Central memory CD4-positive, alpha-beta T cell (primary cell): ENCODE measurements at places on chromosomes 5 and 9.

DNA sequence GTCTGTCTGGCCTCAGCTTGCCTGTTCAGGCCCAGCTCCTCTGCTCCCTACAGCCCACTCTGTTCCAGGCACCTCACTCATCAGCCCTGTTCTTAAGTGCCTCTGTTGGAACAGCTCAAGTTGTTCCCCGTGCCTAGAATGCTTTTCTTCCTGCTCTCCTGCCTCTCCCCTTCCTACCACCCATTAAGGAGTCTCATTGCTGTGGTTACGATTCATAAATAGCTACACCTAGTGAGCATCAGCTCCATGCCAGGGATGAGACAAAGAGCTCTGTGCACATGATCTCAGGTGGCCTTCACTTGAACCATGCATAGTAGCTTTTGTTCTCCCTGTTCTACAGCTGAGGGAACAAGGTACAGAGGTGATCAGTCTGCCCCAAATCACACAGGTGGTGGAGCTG, 54.3 kb downstream of the PSD2 start:
- DNase-seq, result no peak

GRCh38 chr9:70481471-70481870, 67.0 kb upstream of the KLF9 start:
- DNase-seq, result no peak

DNA sequence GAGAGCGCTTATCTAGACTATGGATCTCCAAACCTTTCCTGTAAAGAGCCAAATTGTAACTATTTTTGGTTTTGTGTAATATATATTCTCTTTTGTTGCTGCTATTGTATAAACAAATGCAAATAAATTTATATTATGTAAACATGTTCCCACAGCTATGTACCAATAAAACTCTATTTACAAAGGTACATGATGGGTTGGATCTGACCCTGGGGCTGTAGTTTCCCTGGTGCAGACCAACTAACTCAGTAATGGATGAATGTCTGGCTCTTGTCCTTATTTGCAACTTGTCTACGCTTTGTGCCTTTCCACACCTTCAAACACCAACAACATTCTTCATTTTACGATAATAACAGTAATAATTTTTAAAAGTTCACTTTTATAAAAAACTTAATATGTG, 27.5 kb upstream of the SPINK14 start:
- no peak for DNase-seq

DNA sequence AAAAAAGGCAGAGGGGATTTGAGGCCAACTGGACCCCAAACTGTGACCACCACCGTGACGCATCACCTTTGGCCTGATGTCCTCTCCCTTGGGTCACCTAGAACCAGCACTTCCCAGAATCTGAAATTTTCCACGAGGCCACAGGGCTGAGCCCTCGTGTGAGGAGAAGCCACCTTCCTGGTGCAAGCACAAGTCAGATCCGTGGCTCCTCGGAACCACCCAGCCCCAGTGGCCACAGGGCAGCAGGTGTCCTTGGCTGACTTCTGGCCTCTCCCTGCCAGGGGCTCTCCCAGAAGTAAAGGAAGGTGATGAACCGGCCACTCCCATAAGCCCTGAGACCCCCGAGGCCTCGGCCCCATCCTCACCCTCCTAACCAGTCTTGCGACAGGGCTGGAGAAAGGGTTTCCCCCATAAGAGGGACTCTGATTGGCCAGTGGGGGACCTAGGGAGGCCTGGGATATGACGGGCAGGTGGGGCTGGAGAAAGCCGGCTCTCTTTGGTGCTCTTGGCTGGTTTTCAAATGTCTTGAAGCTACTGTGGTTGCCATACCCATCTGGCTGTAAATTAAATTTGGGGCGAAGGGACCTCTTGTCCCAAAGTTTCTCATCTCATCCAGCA, 20.9 kb upstream of the HMCN2 start:
- no peak for DNase-seq

- DNase-seq, result no peak
These were observed 2.4 kb downstream of the DCAF12 start for GRCh38 chr9:34124099-34124498.

DNA sequence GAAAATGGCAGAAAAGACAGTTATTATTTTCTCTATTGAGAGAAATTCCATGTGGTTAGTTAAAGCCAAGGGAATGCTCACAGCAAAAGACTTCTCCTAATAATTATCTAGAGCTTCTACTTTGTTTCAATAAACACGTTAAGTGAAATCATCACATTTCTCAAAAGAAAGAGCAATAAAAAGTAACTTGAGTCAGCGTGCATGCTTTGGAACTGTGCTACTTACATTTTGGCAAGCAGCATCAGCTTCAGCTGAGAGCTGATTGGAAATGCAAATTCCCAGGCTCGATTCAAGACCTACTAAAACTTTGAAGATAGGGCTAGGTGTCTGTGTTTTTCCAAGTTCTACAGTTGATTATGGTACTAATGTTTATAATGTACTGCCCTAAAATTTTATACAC, 132.1 kb downstream of the CDH18 start:
- DNase-seq, result no peak
